ENCODE measurements at places on chromosomes 4 and X.

DNA sequence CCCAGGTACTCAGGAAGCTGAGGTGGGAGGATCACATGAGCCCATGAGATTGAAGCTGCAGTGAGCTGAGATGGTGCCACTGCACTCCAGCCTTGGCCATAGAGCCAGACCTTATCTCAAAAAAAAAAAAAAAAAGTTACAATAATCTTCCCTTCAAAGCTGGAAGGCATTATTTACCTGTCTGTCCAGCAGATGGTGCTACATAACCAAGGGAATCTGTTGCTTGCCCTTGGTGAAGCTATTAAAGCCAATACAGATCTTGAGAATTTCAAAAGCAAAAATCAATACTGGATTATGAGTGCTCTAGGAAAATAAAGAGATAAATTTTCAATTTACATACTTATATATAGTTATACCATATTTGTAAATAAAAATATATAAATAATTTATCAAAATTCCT lies 25.9 kb downstream of the PKD2 start:
- peak; percentile 32 for DNase-seq

GRCh38 chr4:17030543-17030942 lies 132.1 kb upstream of the LDB2 start:
- peak; percentile 47 for DNase-seq

DNA sequence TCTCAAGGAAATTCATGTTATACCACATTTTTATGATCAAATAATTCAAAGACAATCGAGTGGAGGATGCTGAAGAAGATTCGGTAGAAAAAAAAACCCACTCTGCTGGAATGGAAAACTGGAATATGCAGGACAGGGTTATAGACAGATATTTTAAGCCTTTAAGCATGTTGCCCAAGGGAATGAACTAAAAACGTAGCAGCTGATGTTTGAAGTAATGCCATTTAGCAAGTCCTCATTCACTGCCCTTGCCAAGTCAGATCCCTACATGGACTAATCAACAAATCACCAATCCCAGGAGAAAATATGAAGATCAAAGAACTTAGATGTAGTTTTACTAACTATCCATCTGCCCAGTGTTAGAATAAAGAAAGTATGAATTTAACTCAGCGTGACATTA lies 75.6 kb upstream of the ETNPPL start:
- DNase-seq: no peak

GRCh38 chr4:156290811-156291210 lies 337.1 kb upstream of the CTSO start:
- DNase-seq: no peak

GRCh38 chrX:22527302-22527701 lies 254.6 kb downstream of the CBLL2 start:
- no peak for DNase-seq

- DNase-seq: no peak
These were observed 62.0 kb downstream of the CCSER1 start for GRCh38 chr4:90189178-90189577.

- no peak for DNase-seq
These were observed 10.1 kb downstream of the PDLIM3 start for GRCh38 chr4:185524888-185525863.

GRCh38 chr4:139647184-139647583 lies 18.4 kb upstream of the MGST2 start:
- no peak for DNase-seq

- no peak for DNase-seq
These were observed 71.0 kb downstream of the RELL1 start for GRCh38 chr4:37615059-37615719.

- DNase-seq: no peak
These were observed 275.0 kb upstream of the CTSO start for GRCh38 chr4:156228676-156229075.
